AG04450 (cell line): ENCODE measurements at places on chromosomes 3 and 15. TPM values are rescaled to one million over a fixed set of nuclear protein-coding genes. Genes with fewer than 3 reads are reported as not detected.

The LRTM1 gene
- polyA plus RNA-seq = not detected in 2 replicates

The C3orf18 gene
- 10.0 and 11.7 TPM in 2 replicates for polyA plus RNA-seq

The TLR9 gene
- 0.02 and 0.05 TPM in 2 replicates for polyA plus RNA-seq

The CEP19 gene
- 2.0 and 3.4 TPM in 2 replicates for polyA plus RNA-seq

The FAM81A gene
- not detected in 2 replicates for polyA plus RNA-seq

The PFKFB4 gene
- polyA plus RNA-seq = 6.1 and 7.2 TPM in 2 replicates

The STXBP5L gene
- polyA plus RNA-seq = not detected in 2 replicates

The ATP2B2 gene
- 0.01 TPM in 2 replicates for polyA plus RNA-seq

The LRRC57 gene
- polyA plus RNA-seq = 18.2 and 18.3 TPM in 2 replicates

The CTXND1 gene
- not detected in 2 replicates for polyA plus RNA-seq

The LIPH gene
- 0.02 and 0.06 TPM in 2 replicates for polyA plus RNA-seq

The ISLR2 gene
- polyA plus RNA-seq = not detected in 2 replicates

The TRPC1 gene
- 8.6 and 9.9 TPM in 2 replicates for polyA plus RNA-seq

GRCh38 chr3:192130534-192131132, 596.7 kb downstream of the FGF12 start:
- no peak for DNase-seq

DNA sequence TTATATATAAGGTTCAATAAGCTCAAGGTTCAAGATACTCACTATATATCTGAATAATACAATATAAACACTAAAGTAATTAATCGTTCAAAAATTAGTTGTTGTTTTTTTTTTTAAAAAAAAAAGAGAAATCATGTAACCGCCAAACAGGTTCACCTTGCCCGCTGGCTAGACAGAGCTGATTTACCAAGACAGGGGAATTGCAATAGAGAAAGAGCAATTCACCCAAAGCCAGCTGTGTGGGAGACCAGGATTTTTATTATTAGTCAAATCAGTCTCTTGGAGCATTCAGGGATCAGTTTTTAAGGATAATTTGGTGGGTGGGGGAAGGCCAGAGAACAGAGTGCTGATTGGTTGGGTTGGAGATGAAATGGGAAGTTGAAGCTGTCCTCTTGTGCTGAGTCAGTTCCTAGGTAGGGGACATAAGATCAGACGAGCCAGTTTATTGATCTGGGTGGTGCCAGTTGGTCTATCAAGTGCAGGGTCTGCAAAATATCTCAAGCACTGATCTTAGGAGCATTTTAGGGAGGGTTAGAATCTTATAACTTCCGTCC, 7.9 kb downstream of the HIGD1A start:
- no peak for DNase-seq

DNA sequence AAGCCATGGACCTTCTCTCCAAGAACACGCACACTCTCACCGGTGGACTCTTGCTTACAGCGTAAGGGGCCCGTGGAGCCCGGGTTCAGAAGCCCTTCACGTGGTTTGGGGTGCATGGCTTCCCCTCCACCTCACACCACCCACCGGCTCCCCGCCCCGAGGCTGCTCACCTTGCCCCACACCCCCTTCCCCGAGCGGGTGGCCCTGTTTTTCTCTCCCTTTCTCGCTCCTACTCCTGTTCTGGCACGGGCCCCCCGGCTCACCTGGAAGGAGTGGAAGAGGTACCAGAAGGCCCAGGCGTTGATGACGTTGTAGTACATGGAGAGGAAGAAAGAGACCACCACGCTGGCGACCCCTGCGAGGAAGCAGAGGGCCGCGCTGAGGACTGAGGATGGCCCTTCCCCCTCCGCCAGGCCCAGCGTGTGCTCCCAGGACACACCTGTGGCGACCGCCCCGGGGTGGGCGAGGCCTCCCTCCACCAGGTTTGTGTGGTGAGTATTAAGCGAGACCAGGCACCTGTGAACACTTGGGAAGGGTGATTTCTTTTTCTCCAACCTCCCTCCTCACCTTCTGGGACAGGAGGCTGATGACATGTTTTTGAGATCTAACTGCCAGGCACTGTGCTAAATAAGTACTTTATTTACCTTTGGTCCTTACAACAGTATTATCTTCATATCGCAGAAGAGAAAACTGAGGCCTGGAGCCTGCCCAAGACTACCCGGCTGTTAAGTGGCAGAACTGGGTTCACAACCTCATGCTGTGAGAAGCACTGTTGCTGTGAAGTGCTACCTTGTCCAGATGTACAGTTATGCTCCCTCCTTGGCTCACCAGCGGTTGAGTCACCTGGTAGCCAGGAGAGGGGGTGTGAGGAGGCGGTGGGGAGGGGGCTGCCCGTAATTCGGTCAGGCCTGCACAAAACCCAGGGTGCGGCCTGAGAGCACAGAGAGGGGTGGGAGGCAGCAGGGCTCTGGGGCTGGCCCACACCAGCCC, 16.3 kb downstream of the SLC6A20 start:
- no peak for DNase-seq

DNA sequence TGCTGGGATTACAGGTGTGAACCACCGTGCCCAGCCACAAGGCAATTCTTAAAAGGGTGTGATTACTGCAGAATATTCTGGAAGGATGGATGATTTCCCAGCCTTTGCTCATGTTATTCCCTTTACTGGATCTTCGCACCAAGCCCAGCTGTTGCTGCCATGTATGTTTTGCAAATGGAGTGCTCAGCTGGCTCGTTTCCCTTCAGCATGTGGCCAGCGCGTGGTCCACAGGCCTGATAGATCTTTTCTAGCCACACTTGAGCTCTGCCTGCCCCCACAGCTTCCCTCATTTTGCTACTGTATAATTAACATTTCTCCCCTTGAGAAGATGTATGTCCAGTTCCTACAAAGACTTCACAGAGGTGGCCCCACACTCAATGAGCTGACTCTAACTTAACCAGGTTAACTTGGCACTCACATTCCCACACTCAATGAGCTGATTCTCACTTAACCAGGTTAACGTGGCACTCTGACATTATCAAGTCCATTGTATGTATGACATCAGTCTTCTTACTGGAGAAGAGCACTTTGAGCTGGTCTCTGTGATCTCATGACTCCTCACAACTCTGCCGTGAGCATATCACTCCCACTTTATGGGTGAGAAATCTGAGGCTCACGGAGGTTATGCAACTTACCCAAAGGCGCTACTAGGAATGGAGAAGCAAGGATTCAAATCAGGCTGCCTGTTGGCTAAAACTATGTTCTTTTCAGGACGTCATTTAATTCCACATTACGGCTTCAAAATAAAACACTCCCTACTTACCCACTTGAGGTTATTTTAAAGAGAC, 49.2 kb downstream of the TM4SF4 start:
- no peak for DNase-seq

DNA sequence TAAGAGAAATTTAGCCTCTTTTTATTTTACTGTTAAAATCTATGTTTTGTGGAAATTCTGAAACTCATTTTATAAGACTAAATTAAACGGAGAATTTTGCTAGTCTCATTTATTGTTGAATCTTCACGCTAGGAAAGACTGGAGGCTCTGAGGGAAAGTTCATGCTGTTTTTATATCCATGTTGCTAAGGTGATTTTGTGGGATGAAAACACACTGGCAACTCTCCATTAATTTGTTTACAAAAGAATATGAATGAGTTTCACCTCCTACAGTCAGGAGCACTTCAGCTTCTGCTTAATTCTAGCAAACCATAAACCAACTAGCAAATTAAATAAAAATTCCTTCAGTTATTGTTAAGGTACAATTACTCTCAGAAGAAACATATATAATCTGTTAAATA, 195.4 kb downstream of the RAP2B start:
- no peak for DNase-seq

DNA sequence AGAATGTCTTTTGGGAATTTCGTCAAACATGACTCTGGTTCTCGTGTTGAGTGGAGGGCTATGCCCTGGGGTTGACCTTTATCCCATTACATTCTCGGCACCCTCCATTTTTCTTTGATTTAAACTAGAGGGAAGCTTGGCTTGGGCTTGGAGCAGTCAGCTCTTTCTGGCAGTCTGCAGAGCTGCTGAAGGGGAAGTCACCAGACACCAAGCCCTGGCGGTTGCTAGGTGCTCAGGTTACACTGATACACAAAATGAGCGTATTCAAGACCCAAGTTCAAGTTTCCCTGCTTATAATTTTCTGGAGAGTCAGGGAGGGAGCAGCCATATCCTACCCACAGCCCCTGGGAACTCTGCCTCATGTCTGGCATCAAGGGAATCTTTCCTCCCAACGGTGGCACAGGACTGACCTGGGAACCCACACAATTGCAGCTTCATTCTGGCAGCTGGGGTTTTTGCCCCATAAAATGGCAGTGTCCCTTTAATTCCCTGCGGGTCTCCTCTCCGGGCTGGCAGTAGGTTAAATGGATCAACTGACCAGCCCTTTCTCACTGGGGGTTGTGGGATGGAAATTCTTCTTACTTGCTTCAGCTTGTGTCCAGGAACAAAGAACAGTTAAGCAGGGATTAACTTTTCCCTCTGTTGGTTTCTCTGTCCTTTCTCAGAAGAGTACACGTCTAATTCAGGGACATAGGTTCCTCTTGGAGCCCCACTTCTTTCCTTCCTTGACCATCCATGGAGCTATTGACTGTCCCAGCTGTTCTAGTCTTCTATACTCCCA, 110.0 kb upstream of the DLG1 start:
- DNase-seq = no peak

DNA sequence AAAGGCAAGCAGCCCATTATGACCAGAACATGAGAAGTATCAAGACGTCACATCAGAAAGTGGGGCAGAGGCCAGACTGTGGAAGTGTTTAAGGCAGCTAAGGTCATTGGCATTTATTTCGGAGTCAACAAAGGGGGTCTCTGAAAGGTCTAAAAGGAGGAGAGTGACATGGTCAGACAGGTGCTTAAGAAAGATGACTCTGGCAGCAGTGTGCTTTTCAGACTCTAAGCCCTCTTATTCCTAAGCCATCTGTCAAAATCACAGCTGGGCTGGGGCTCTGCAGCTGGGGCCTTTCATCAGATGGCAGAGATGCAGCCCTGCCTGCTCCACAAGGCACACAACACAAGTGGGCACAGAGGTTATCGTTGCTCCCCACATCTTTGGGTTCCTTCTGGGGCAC, 14.0 kb downstream of the FBXL22 start:
- no peak for DNase-seq

- DNase-seq = no peak
Measured at GRCh38 chr15:31157644-31158069, 56.1 kb upstream of the TRPM1 start.

- DNase-seq = no peak
Measured at GRCh38 chr3:12349895-12350811, 61.3 kb downstream of the PPARG start.

DNA sequence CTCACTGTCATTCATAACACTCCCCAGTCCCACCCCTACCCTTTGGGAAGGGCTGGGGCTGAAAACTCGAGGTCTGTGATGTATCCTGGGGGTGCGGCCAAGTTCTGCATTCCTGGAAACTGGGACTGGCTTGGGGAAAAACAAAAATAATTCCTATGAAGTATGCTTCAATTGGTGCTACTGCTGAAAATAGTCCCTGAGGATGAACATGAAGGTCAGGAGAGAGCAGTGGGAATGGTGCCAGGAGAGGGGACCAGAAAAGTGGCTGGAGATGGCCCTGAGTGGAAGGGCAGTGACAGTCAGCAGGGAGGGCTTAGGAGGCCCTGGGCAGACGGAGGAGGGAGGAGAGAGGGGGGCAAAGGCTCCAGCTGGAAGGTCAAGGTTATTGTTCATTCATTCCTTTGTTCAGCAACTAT, 4.8 kb upstream of the ISLR start:
- no peak for DNase-seq

DNA sequence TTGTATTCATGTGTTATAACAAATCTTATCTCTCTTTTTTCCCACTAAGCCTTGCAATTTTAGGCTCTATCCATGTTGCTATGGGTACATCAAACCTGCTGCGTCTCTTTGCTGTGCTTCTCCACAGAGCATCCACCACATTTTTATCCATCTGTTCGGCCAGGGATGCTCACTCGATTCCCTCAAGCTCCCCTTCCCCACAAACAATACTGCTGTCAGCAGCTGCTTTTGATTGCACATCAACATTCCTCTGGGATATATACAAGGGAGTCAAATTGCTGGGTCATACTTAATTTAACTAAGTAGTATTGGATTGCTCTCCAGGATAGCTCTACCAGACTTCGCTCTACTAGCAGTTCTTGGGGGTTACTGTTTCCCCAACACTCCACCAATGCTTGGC, 36.8 kb downstream of the TMEM108 start:
- no peak for DNase-seq

GRCh38 chr3:24135280-24135679, 190.2 kb downstream of the NR1D2 start:
- no peak for DNase-seq

GRCh38 chr15:42549032-42549491, 424 bp downstream of the HAUS2 start:
- DNase-seq = no peak

DNA sequence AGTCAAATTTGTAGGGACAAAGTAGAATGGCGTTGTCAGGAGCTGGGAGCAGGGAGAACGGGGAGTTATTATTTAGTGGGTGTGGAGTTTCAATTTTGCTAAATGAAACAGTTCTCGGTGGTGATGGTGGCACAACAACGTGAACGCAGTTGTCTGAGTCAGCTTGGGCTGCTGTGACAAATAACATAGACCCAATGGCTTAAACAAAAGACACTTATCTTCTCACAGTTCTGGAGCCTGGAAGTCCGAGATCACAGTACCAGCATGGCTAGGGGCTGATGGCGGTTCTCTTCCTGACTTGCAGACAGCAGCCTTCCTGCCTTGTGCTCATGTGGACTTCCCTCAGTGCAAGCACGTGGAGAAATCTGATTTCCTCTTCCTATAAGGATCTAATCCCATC, 90.2 kb downstream of the CHSY1 start:
- no peak for DNase-seq

- DNase-seq = no peak
Measured at GRCh38 chr3:23840521-23840920, 34.8 kb downstream of the UBE2E1 start.

GRCh38 chr3:136412307-136412706, 162.2 kb downstream of the PCCB start:
- DNase-seq = no peak

GRCh38 chr3:129966876-129967275, 7.6 kb upstream of the TRH start:
- DNase-seq = no peak

DNA sequence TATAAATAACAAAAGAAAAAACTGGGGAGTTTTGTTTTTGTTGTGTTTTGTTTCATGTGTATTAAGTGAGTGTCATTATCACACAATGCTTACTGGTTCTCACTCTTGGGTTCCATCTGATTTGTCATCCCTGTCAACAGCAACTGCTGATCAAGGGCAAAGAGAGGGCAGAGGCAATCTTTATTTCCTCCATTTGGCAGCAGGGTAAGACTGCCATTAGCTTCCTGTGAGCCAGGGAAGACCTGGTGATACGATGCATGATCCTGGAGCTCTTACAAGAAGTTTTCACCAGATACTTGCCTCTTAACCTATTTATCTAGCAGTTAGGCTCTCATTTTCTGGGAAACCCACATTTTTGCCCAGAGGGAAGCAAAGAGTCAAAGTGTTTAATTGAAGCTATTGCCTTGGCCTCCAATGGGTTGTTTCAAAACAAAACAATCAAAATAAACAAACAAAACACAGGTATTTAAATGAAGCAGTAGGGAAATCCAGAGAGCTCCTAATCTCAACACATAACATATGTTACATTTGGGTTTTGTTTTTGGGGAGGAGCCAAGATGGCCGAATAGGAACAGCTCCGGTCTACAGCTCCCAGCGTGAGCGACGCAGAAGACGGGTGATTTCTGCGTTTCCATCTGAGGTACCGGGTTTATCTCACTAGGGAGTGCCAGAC, 529.8 kb downstream of the MAGI1 start:
- no peak for DNase-seq
